ENCODE measurements at places on chromosomes 4 and X.

GRCh38 chrX:130120321-130120731 is 10.0 kb upstream of the ELF4 start:
- no peak for DNase-seq

DNA sequence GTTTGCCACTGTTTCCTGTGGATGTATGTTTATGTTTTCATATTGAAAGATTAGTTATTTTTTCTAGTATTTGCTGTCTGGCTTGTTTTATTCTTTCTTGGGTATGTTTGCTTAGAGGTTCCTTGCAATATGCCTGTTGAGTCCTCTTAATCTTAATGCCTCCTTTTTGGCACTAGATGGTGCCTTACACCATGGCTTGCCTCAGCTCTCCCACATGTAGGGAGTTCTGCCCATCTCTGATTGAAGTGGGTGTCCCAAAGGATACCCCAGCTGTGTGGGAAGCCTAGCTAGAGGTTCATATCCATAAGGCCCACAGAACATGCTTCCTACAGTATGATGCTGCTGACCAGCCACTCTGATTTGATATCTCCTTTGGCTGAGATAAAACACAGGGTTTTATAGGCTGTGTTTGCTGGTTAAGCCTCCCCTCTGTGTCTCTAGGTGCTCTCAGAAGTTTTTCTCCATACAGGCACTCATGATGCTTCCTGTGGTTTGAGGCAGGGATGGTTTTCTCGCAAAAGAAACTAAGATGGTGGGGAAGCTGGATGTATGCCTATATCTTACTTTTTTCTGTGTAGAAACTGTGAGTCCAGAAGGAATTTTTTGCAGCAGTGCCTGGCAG is 162.4 kb downstream of the ASB9 start:
- DNase-seq: no peak

DNA sequence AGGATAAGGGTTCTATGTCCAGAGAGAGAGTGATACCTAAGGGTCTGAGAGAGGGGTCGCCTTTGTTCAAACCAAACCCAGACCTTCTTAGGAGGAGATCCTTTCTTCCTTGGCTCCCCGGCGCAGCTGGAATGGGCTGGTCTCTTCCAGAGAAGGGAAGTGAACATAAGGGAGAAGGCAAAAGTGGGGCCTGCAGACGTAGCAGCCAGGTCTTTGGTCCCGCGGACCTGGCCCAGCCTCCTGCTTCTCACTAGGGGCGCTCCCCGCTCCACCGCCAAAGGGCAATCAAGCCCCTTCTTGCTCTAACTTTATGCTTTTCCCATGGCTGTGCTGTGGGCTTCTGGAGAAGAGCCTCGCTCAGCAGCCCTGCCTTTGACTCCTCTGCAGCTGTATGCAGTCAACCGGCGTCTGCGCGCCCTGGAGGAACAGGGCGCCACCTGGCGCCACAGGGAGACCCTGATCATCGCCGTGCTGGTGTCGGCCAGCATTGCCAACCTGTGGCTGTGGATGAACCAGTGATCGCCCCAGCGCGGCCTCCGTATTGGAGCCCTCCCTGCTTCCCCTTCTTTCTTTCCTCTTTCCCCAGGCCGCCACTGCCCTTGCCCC is 6.5 kb downstream of the FATE1 start:
- DNase-seq: no peak

DNA sequence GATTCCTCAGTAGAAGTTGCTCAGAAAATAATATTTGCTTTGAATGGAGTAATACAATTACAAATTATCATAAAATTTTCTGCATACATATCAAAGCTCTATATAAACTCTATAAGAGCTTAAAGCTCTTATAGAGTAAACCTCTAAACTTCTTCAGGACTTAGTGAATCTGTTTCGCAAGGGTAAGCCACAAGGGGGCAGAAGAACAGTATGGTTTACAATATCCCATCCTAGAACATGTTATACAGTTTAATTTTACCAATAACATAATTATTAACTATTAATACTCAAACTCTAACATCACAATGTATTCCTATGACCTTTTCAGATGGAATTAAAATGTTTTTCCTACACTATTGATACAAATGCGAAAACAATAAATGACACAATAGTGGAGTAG is 33.8 kb upstream of the SPANXN1 start:
- DNase-seq: peak; percentile 13

DNA sequence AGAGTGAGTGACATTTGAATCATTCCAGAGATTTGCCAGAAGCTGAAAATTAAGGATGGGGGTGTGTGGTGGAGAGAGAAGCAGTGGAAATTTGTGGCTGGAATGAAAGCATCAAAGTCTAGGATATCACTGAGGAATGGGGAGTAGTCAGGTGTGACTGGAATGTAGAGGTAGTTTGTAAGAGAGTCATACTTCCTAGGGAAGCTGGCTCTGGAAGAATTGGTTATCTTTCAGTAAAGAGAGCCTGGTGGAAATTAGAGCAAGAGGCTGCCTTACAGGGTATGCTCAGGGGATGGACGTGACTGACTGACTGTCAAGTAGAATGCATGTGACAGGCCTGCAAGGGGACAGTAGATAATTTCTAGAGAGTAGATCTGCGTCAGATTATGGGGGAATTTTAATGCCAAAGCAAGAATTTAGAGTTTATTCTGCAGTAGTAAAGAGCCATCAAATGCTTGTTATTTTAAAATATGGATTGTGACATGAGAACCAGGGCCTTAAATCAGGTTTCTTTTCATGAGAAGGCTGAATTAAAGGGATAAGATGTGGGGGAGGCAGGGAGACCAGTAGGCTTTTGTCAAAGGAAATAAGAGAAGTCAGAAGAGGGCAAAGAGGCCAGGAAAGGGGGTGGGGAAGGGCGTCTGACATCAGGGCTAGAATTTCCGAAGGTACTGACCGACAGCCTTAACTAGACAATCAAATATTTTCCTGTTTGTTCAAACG is 109.9 kb downstream of the AFF1 start:
- no peak for DNase-seq

GRCh38 chrX:127466211-127466610 is 586.0 kb downstream of the ACTRT1 start:
- DNase-seq: no peak

GRCh38 chrX:19956306-19956705 is 34.6 kb downstream of the BCLAF3 start:
- DNase-seq: no peak

GRCh38 chrX:18353931-18354368 is 538 bp downstream of the SCML2 start:
- DNase-seq: peak; percentile 17

GRCh38 chr4:70734971-70735370 is 13.2 kb downstream of the RUFY3 start:
- no peak for DNase-seq

DNA sequence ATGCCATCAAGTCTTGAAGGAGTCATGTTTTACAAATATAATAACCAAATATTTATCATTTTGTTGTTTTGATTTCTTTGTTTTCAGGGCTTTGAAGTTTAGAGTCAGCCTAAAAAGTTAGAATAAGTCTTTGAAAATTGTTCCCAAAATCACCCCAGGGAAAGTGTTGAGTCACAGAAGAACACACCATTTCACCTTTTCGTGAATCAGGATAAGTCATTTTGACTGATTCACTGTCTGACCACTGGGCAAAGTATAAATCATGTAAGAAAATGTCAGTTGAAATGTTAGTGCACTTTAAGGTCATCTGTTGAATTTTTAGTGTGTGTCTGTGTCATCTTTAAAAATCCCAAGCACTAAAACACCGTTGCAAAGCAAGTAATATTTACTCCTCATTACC is 1320.1 kb downstream of the RPA4 start:
- DNase-seq: no peak

DNA sequence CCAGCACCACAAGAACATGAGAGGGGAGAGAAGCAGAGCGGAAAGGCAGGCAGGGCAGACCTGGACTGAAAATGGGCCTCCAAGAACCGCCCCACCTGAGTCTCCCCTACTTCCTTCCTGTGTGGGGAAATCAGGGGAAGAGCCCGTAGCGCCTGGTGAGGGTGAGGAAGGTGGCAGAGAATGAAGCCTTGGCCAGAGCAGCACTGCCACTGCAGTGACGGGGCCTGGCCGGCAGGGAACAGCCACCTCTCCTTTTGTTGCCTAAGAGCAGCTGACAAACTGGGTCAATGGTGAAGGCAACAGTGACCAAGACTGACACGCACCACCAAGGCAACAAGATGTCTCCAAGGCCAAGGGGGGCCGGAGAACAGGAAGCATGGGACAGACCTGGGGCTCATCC is 58.4 kb upstream of the CBR4 start:
- no peak for DNase-seq

- DNase-seq: no peak
Observed at GRCh38 chr4:170122252-170122651, 32.5 kb upstream of the AADAT start.

- DNase-seq: no peak
Observed at GRCh38 chr4:5640096-5640495, 68.3 kb downstream of the EVC2 start.

- DNase-seq: no peak
Observed at GRCh38 chrX:71056867-71057266, 11.3 kb downstream of the SNX12 start.

DNA sequence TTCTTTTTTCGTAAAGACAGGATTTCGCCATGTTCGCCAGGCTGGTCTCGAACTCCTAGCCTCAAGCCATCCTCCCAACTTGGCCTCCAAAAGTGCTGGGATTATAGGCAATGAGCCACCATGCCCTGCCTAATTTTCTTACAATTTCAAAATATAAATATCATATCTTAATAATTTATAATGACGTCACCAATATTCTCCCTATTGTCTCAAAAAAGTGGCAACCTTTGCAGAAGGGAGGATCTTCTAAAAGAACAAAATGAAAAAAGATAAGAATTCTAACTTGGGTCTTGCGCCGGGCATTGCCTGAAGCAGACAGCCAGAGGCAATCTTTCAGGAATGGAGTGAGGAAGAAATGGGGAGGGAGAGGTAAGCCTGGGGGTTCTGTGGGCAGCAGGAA is 37.9 kb upstream of the WAS start:
- no peak for DNase-seq

DNA sequence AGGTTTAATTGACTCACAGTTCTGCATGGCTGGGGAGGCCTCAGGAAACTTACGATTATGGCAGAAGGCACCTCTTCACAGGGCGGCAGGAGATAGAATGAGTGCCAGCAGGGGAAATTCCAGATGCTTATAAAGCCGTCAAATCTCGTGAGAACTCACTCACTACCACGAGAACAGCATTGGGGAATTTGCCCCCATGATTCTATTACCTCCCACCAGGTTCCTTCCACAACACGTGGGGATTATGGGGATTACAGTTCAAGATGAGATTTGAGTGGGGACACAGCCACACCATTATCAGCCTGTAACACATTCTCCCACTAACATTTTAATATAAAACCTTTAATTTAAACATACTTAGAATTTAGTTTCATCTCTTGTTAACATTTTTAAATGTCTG is 144.7 kb upstream of the SMIM10 start:
- DNase-seq: no peak

DNA sequence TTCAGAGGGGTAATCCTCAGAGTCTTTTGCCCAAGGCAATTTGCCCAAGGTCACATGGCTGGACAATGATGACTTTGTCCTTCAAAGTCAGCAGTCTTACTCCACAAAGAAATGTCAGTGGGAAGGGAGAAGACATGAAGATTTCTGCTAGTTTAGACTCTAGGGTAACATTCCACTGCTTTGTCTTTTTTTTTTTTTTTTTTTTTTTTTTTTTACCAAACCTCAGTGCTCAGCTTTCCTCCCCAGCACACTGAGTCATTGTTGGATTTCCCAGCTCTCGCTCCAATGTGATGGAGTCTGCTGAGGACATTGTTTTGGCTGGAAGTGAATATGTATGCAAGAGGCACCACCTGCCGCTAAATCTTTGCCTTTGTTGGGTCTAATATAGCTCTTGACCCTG is 7.2 kb upstream of the C1QTNF7 start:
- no peak for DNase-seq

Measured in NCI-H1105 treated with DMSO at 0.1 percent for 48 hours (cell line).